ENCODE measurements at places on chromosomes 5 and 9.

DNA sequence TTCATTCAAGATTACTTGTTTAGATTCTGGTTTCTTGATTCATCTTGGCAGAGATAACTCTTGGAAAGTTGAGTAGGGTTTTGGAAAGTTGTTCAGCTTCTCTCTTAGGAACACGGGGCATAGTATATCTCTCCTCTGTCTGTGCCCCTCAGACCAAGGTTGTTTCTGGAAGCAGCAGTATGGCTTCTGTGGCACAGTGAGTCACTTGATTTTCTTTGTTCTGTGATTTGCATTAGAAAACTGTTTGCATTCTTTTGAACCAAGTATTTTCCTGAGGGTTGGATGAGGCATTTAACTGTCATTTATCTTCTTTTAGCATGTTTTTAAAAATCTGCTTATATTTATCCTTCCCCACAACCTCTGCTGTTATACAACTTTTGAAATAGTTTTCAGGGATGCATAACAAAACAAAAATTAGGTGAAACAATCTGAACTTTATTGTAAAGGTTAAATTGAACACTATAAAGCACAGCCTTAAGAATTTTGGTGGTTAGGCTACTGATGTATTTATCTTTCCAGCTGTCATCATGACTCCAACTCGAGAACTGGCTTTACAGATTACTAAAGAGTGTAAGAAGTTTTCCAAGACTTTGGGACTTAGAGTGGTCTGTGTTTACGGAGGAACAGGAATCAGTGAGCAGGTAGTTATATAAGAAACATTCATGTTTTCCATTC lies 26.5 kb downstream of the DDX46 start:
- DNase-seq: no peak

DNA sequence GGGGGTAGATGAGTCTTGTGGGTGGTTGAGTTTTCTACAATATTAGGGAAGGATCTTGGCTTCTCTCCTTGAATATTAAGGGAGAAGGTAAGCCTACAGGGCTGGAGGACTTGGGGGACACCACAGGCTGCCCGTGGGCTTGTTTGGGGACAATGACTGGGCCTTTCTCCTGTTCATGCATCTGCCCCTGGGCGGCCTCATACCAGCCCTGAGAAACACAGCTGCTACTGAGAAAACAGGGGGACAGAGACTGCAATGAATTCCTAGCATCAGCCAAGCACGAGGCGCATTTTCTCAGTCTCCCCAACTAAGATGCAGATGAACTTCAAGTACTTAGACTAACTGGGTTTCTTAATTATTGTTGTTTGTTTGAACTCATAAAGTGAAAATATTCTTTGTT lies 24.6 kb downstream of the C5orf58 start:
- DNase-seq: no peak

DNA sequence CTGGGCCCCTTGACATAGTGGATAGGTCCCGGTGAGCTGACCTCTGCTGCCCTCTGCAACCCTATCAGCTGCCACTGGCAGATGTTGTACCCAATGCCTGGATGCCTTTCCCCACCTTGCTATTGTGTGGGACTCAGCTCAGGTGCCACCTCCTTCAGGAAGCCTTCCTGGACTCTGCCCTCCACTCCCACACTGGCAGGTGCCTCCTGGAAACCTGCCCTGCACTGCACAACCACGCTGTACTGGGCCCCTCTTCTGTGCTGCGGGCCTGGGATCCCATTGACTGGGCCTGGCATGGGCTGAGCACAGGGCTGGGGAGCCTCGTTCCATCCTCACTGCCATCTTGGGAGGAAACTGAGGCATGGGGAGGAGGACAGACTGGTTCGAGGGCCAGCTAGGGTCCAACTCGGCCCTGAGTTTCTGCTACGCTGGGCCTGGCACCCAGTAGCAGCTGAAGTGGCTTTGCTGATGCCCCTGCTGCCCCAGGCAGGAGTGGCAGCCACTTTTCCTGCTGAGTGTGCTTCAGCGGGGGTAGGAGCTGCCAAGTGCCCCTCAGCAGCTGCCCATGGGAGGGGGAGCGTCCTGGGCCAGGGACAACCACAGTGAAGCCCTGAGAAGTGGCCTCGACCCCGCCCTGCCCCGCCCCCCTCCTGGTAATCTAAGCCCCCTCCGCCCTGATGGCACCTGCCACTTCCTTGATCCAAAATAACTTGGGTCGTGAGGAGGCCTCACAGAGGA lies 1.3 kb downstream of the AK1 start:
- no peak for DNase-seq

GRCh38 chr5:13606051-13606450 lies 338.4 kb downstream of the DNAH5 start:
- no peak for DNase-seq

GRCh38 chr5:32461441-32462120 lies 17.0 kb upstream of the ZFR start:
- no peak for DNase-seq

DNA sequence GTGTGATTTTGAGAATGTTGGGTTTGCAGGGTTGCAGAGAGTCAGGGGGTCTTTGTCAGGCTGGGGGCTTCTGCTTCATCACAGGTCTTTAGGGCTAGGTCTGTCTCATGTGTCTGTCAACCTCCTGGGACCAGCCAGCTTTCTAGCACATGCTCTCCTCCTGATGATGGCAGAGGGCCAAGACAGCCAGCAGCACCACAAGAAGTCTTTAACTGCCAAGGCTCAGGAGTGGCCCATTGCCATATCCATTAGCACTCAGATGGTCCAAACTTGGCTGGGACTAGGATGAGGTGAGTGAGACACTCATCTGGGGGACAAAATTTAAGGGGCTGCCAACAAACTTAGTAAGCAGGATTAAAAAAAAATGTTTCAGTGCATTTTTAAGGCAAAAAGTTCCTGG lies 384.2 kb upstream of the CDH10 start:
- DNase-seq: no peak

- DNase-seq: peak; percentile 36
These were observed 415 bp downstream of the XRCC4 start for GRCh38 chr5:83077662-83078261.

DNA sequence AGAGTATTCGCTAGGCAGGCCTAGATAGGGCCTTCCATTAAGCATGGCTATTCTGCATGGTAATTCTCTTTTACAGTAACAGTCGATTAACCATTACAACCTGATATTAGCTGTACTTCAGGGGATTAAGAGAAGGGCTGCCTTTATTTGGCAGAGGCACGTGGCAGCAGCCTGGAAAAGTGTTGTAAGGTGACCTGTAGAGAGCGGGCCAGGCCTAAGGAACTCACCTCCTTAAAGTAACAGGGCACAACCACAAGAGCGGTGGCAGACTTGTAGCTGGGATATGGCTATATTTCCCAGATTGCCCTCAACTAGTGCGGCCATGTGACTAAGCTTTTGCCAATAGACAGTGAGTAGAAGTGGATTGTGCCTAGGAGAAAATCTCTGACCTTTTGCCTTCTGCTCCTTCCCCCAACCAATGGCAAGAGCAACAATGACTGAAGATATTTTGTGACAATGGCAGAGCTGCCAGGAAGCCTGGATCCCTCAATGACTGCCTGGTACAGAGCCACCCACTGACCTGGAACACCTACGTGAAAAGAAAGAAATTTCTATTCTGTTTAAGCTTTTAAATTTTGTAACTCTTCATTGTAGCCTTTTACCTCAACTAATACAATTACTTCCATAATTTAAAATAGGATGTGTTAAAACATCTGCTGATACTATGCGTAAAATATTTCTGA lies 18.9 kb upstream of the ANKRD34B start:
- no peak for DNase-seq

- DNase-seq: peak; percentile 85
These were observed 16.9 kb downstream of the DNAJC18 start for GRCh38 chr5:139422307-139422893.

GRCh38 chr5:142095035-142095434 lies 13.5 kb upstream of the NDFIP1 start:
- DNase-seq: peak; percentile 57

GRCh38 chr5:96141749-96142148 lies 180.1 kb upstream of the ELL2 start:
- no peak for DNase-seq

DNA sequence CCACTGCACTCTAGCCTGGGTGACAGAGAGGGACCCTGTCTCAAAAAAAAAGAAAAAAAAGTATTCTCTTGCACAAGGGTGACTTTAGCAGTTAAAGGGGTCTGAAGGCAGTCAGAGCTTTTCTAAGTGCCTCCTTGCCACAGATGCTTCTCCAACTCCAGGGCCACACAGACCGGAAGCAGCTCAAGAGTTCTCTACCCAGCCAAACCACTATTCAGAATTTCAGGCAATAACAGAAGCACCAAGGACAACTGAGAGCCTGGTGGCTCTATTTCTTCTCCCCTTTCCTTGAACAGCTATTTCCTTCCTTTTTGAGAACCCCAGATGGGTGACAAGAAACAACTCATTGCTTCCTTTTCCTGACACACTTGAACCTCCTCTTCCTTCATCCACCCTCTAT lies 2.2 kb downstream of the FAM219A start:
- DNase-seq: no peak

- DNase-seq: no peak
These were observed 131.5 kb downstream of the ZNF354C start for GRCh38 chr5:179191506-179192184.

DNA sequence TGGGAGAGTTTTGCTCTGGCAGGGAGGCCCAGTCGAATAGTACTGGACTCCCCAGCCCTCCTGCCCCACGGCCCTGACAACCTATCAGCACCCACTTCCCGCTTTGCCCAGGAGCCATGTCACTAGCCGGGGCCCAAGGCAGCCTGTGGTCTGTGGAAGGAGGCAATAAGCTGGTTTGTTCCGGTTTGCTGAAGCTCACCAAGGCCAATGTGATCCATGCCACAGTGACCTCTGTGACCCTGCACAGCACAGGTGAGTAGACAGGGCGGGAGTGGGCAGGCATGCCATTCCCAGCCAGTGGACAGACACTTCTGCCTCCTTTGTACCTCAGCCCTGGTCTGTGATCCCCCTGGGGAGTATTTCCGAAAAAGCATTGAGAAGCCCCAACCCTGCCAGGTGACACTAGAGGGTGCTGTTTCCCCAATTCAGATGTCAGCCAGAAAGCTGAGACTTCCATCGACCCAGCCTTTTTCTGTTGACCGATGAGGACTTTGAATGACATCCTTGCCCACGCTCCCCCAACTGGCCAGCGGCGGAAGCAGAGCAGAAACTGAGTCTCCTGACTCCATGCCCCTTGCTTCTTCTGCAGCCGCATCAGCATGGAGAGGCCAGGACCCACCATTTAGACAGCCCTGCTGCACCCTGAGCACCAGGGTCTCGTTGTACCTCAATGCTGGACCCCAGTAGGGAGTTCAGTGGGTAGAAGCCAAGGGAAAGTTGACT lies 9.6 kb downstream of the PCYOX1L start:
- DNase-seq: peak; percentile 67

DNA sequence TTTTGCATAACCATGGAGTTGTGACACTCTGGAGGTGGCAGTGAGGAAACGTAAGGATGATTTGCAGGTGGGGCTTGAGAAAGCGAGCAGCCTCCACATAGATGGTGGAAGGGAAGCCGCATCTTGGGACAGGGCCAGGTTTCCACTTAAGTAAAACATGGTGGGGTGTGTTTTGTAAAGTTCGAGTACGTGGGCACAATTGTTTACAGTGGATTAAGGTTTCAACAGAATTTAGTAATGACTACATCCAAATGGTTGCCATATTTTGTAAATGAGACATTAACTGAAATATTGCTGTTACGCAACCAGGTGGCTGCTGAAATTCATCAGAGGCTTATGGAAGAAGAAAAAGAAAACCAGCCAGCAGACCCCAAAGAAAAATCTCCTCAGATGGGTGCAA lies 85.4 kb upstream of the IL7R start:
- no peak for DNase-seq

GRCh38 chr9:1910269-1910811 lies 104.8 kb upstream of the SMARCA2 start:
- no peak for DNase-seq

DNA sequence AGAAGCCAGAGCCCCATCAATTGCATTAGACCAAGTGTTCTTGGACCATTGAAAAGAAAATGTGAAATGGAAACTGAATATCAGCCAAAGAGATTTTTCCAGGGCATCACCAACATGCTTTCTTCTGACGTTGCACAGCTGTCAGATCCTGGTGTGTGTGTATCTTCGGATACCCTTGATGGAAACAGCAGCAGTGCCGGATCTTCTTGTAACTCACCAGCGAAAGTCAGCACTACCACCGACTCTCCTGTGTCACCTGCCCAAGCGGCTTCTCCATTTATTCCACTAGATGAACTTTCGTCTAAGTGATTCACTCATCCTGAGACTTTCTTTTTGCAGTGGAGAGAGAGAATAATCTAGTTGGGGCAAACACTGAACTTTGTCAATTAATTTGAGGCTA lies 75.7 kb downstream of the PIP5K1B start:
- peak; percentile 11 for DNase-seq

DNA sequence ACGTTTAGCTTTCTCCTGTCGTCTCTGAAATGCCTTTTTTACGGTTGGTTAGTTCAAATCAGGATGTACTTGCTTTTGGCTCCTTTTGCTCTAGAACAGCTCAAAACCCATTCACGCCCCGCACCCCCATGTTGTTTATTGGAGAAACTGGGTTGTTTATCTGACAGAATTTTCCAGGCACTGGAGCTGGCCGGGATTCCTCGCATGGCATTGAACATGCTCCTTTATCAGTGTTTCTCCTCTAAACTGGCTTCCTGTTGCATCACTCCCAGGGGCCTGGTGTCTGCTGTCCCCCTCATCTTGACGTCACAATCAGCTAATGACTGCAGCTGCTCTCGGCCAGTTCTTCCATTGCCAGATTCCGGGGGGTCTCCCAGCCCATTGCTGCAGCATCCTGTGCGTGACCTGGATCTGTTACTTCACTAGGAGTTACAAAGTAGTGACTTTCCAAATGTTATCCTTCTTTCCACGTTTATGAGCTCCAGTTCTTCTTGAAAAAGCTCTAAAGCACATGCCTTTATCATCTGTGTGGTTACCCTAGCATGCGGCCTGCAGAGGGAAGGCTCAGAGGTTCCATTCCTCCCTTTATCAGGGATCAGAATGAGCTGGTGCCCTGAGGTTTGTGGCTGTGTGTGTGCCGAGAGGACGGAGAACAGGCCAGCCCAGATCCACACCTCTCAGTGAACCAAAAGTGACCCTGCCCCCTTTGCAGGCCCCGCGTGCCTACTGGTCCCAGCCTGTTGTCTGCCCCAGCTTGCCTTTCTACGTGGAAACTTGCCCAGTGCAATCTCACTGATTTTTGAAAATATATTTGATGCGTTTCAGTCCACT lies 27.5 kb downstream of the FAM163B start:
- DNase-seq: no peak

DNA sequence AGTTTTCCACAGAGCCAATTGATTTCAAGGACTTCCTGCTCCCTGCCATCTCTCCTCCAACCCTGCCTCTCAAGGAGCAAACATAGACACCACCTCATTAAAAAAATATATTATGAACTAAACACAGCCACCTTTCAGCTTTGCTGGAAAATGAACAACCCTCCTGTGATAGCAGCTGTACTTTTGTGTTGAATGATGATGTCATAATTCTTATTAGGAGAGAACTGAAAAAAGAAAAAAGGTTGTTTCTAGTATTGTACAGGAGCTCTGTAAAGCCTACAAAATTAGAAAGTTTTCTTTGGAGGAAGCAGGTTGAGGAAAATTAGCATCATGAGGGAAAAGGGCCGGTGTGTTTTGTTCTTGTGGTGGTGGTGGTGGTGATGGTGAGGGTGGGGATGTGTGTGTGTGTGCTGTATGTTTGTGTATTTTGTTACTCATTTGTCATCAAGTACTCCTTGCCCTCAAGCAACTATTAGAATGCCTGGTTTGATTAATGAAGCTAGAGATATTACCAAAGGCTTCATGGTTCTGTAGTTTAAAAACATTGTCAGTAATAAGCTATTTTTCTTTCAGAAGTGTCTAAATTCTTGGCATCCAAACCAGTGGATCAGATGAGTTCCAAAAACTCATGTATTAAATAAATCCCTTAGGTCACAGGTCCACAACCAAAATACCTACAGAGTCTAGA lies 405.9 kb downstream of the TLE4 start:
- no peak for DNase-seq

GRCh38 chr9:14398473-14398872 lies 84.5 kb upstream of the NFIB start:
- DNase-seq: no peak
